ENCODE measurements at places on chromosomes 4 and X.

DNA sequence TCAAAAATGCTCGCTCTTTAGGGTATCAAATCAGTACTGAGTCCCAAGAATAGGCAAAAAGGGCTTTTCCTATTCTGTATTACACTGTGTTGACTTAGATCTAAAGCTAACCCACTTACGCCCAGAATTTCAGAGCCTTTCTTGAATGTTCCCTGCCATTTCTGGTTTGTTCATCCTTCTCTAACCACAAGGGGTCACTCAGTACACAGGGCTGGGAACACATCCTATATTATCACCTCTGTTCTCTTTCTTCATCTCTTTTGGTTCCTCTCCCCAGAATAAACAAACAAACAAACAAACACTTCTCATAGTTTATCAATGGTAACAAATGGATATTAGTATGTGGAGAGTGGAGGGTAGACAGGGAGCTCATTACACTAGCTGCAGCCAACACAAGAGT is 25.5 kb upstream of the MORC4 start:
- DNase-seq = no peak

DNA sequence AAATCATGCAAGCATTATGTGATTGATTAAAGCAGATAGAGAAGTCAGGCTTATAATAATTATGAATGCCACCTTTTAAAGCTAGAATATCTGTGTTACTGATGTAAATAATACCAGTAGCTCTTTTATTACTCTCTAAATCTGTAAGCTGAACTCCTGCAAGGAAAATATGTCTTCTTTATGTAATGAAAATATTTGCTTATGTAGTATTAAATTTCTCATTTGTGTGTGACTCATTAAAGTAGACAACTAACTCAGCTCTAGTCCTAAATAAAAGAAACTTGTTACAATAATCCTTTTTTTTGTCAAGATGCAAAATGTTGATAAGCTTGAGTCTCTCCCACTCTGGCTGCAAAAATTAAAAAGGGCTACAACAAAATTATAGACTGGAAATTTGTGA is 137.7 kb upstream of the FAT1 start:
- DNase-seq = no peak

DNA sequence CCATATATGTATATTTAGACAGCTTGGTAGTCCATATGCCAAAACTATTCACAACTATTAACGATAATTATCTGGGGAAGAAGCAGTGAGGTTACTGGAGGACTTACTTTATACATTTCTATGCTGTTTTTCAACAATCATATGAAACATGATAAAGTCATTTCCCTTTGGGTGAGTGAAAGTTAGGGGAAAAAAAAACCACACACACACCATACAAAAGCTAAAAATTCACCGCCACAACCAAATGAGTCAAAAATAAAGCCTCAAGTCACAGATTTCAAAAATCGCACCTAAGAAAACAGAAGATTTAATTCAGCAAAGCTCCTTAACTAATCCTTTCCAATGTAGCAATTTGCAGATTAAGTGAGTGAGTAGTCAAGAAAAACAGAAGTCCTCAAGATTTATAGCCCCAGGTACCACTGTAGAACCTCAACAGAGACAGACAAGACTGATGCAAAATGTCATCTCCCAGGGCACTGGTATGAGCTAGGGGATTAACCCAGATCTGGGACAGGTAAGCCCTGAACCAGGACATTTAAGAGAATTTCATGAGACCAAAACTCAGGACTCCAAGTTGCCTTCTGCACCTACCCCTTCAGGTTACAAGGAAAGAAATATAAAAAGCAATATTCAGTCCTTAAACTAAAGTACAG is 35.1 kb downstream of the SYTL4 start:
- no peak for DNase-seq

DNA sequence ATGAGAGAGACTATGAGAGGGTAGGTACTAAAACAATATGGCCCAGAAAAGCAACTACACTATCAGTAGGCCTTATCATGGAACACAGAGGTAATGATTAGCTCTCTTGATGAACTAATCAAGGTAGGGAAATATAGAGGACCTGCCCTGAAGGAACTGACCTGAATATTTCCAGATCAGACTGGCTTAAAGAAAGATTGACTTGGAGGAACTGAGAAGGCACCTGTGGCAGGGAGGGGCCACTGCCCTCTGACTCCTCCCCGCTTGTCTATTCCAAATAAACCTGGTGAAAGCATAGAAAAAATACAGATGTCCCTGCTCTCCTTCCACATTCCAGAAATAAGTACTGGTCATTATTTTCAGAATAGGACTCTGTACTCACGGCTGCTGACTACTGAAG is 5.5 kb downstream of the RPS6KA6 start:
- no peak for DNase-seq

GRCh38 chr4:127131527-127131926 is 501.2 kb upstream of the INTU start:
- DNase-seq = no peak

DNA sequence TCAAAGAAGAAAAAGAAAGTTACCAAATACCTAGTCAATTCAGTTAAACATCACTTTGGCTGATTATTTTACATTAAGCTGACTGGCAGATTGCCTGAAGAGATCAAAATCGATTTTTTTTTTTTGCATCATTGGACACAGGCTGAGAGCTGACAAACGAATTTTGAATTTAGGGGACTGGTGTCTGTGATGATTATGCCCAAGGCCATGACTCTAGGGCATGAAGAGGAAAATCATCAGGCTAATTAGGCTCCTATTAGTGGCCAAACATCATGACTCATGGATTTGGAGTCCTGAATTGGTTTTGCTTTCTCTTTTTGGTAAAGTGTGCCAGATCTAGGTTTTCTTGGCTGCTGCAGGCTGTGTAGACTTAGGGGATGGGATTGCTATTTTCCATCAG is 829.3 kb upstream of the LCORL start:
- DNase-seq = no peak

DNA sequence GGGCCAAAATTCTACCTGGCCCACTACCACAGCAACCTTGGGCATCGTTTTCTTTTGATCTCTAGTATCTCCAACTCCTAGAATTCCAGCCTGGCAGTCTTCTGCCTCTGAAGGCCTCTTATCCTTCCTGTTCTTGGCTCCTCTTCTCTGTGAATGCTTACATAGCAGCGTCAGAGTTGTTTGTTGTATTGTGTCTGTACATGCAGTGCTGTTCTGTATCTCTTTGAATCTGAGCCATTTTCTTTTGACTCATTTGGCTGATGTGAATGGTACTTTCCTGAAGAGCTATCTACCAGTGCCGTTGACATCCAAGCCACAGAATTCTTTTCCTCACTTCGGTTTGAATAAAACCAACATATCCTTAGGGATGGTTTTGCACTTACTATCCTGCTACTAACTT is 79.2 kb downstream of the TMEM164 start:
- no peak for DNase-seq

GRCh38 chr4:27005905-27006590 is 145.4 kb downstream of the STIM2 start:
- DNase-seq = no peak

DNA sequence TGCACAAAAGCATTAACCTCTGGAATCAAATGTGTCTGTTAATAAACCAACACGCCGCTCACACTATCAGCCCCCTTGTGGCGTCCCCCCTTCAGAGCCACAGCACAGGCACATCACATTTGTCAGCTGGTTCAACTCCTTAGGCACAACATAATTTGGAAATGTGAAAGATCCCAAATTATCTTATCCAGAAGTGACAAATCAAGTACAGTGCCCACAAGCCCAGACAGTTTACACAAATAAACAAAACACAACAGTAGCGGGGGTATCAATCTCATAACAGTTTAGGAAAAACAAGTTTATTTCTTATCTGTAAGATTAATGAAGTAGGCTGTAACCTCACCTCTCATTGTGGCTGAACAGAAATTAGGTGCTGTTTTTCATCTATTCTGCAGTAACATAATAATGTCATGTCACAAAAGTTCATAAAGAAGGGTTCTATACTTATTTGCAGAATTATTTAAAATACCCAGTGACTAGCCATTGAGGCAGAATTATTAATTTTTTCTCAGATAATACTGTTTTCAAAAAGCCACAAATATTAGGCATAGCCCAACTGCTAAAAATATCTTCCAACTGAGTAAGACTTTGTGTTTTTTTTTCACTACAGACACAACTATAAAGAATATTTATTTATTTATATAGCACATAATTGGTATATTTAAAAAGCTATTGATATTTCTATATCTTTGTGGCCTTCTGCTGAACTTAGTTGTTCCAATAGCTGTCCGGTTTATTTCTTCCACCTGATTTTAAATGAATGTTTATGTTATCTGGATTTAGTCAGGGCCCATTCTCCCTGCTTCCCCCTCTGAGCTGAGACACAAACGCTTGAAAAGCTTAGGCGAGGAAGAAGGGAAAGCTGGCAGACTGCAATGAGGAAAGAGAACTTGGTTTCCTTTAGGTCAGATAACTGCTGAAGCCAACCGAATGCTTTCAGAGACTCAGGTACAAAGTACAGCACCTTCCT is 214.7 kb downstream of the QDPR start:
- DNase-seq = no peak

- no peak for DNase-seq
Observed at GRCh38 chrX:43316146-43316545, 340.0 kb upstream of the MAOA start.

DNA sequence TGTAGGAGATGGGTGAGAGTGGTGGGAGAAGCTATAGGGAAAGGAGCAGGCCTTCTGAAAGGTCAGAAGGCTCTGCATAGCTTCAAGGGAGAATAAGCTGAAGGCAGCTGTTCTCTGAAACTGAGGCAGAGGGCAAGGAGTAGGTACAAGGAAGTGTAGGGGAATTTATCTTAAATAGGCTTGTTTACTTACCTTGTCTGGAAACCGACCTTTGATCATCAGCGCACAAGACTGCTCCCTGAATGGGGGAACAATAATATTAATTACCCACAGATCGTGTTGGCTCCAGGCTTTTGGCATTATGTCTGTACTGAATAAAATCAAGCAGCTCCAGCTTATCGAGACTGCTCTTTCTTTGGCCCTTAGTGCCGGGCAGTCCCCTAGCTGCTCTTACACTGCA is 175.5 kb upstream of the MAGEB16 start:
- DNase-seq = no peak

DNA sequence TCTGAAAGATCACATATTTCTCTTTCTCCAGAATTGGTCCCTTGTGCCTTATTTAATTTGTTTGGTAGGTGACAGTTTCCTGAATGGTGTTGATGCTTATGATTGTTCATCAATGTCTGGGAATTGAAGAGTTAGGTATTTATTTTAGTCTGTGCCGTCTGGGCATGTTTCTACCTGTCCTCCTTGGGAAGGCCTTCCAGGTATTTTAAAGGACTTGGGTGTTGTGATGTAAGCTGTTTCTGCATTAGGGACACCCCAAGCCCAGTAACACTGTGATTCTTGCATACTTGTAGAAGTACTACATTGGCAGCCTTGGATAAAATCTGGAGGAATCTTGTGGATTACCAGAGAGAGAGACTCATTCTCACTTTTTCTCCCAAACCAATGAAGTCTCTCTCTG is 120.8 kb upstream of the CXXC4 start:
- no peak for DNase-seq

DNA sequence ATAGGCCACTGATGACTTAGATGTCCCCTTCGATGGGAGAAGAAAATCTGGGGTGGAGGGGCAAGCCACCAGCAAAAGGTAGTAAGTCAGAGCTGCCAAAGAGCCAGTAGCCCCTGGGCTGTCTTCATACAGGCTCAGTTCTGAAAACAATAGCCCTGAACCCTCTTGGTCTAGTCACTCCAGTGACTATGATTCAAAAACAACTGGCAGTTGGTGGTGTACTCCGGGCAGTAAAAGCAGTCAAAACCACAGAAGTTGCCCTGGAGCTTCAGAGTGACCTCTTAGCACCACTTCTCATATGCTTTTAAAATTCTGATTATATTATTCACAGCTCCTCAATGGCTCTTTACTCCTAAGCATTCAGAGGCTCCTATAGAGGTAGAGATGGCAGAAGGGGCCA is 164.3 kb upstream of the MAMLD1 start:
- DNase-seq = no peak

DNA sequence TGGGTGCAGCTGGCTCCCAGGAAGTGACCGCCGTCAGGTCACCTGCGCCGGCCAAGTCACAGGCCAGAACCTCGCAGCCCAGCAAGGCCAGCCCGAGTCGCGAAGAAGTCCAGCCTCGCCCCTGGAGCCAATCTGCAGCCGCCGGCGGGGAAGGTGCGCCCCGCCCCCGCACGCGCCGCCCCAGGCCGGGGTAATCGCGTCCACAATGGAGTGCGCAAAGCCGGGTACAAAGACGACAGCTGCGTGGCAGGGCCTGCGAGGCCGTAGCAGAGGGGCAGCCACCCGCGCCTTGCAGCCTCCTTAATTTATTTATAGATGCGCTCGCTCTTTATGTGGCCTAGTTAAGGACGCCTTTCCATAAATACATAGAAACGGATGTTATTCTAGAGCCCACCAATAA is 139.4 kb upstream of the CPEB2 start:
- no peak for DNase-seq

DNA sequence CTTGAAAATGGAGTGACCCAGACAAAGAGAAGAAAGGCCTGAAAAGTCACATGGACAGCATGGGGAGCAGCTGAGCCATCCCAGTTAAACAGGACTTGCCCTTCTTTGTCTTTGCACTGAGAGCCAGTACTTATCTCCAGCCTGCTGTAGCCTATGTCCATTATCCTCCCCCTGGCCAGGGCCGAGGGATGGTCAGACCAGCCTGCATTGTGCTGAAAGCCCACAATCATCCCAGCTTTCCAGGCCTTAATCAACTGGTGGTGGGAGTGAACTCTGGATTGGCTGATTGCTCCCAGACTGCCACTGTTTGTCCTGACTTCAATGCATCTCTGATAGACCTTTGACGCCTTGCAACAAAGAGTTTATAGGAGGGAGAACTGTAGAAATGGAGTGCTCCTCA is 453.1 kb downstream of the EPHA5 start:
- DNase-seq = no peak

GRCh38 chr4:187414716-187415115 is 580.9 kb upstream of the ZFP42 start:
- no peak for DNase-seq

DNA sequence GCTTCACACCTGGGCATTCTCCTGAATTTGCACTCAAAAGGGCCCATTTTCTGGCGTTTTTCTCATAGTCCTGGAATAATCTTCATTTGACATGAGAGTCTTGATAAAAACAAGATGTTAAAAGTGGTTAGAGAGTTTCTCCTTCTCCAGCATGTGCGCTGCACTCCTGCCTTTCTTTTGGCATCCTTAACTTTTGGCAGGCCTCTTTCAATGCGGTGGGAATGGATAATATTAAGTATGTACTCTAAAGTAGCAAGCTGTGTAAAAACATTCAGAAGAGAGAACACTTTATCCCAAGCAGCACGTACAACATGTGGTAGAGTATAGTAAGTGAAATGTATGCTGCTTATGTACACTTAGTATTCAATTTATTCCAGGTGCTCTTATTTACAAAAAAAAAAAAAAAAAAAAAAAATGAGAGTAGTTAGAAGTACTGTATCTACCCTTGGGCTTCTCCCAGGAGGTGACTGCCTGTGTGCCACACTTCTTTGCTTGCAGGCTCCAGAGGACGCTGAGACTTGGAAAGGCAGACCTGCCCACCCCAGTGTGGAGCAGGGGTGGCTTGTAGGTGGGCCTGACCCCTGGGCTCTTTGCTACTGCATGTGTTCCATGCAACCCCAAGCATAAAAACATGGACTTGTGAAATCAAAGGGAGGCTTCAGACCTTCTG is 3.9 kb downstream of the FGF2 start:
- DNase-seq = no peak
